ENCODE measurements at places on chromosomes 13 and 19. TPM values are rescaled to one million over a fixed set of nuclear protein-coding genes. Genes with fewer than 3 reads are reported as not detected.

Gene CDC37
- total RNA-seq: 229 TPM

Gene SPACA4
- total RNA-seq: not detected

Gene ODAD3
- total RNA-seq: not detected

Gene TSSK6
- 6.2 TPM for total RNA-seq

DNA sequence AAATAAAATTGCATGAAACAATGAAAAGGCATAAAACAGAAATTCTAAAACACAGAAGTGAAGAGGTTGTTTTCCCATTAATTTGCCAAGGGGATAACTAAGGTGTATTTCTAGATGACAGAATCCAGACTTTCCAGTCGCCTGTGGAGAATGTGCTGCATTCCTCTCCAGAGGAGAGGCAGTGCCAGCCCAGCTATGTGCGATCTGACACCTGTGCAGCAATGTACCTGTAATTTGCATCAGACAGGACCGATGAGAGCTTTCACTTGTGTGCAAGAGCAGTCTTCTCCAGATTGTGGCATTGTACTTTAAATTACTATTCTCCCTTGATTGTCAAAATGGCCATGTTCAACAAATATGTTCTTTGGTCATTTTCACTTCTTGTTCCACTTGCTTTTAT lies 1037.9 kb downstream of the EFNB2 start:
- DNase-seq: no peak
- H3K36me3 ChIP-seq: no peaks in the 10 kb centered on the region
- no peak overlapping the region for H3K27ac ChIP-seq

DNA sequence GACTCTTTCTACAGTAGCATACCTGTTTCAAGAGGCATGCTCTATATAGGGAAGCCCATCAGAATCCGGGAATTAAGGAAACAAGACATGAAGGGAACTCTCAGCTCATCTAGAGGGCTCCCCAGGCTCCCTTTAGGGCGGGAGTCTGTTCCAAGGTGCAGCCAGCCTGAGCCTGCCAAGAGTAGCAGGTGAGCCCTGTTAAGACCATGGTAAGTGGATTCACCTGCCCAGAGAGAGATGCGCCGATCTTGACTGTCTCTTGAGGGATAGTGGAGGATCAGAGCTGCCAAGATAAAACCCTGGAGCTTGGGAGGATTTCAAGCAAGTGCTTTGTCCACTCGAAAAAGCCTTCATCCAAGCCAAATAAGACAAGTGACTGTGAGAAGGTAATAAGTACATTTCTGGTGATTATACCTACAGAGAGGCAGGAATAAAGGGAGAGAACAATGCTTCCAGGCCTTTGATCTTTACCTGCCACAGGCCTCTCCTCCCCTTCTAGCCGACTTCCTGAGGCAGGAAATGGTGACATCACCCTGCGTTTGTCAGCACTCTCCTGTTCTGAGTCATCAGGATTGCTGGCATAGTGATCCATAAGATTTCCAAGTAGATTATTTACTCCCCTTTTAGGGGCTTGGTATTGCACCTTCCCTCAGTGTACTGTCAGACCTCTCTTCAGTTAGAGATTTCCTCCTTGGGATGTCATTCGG lies 31.5 kb downstream of the KLF5 start:
- H3K36me3 ChIP-seq: no peaks in the 10 kb centered on the region
- no peak for DNase-seq
- peaks cover 2% of the 10 kb centered on the region for H3K4me1 ChIP-seq

GRCh38 chr19:35710784-35711723 lies 6.7 kb downstream of the ZBTB32 start:
- peaks cover 60% of the 10 kb centered on the region for H3K4me1 ChIP-seq
- H3K27ac ChIP-seq: peak overlapping the region; percentile 95
- DNase-seq: peak; percentile 44
- no peaks in the 10 kb centered on the region for H3K36me3 ChIP-seq
- peak overlapping the region; percentile 56 for H3K4me3 ChIP-seq

GRCh38 chr19:16676101-16676798 lies 15.3 kb downstream of the TMEM38A start:
- peaks cover 3% of the 10 kb centered on the region for H3K36me3 ChIP-seq
- no peak overlapping the region for H3K27ac ChIP-seq
- H3K4me1 ChIP-seq: no peaks in the 10 kb centered on the region
- H3K4me3 ChIP-seq: no peak overlapping the region
- no peak for DNase-seq

DNA sequence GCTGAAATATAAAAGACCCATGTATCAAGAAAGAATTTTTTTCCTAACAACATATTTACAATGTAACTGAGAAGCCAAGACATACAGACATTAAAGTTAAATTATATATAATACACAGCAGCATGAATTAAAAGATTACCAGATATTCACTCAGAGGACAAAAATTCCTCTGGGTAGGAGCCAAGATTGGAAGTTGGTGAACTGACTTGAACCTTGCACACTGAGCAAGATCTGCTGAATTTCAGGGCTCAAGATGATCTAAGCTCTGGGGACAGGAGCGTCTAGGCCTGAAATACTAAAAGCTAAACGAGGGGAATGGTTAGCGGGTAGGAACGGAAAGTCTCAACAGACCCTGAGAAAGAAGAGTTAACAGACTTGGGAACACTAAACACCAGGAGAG lies 8.5 kb downstream of the FOXO1 start:
- H3K27me3 ChIP-seq: no peaks in the 10 kb centered on the region
- H3K36me3 ChIP-seq: peaks cover 3% of the 10 kb centered on the region
- DNase-seq: no peak
- peaks cover 94% of the 10 kb centered on the region for H3K4me1 ChIP-seq
- H3K27ac ChIP-seq: no peak overlapping the region

GRCh38 chr19:57161985-57162539 lies 5.2 kb downstream of the DUXA start:
- H3K36me3 ChIP-seq: no peaks in the 10 kb centered on the region
- H3K27me3 ChIP-seq: no peaks in the 10 kb centered on the region
- no peaks in the 10 kb centered on the region for H3K4me1 ChIP-seq
- DNase-seq: no peak

DNA sequence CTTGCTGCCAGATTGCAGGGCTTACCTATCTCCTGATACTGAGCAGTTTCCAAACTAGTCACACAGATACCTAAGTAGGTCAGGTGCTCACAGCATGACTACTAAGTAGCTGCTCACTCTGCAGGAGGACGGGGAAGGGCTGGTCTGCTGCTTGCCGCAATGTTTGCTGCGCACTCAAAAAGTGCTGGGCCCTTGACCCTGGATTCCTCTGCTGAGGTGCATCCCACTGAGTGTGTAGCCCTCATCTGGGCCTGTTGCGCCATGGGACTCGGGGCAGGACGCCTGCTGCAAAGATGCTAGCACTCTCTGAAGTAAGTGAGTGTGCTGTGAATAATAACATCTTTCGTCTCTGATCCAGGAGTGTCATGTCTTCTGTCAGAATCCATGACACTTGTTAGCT lies 59.2 kb upstream of the MEDAG start:
- no peak overlapping the region for H3K4me3 ChIP-seq
- H3K27me3 ChIP-seq: peaks cover 5% of the 10 kb centered on the region

DNA sequence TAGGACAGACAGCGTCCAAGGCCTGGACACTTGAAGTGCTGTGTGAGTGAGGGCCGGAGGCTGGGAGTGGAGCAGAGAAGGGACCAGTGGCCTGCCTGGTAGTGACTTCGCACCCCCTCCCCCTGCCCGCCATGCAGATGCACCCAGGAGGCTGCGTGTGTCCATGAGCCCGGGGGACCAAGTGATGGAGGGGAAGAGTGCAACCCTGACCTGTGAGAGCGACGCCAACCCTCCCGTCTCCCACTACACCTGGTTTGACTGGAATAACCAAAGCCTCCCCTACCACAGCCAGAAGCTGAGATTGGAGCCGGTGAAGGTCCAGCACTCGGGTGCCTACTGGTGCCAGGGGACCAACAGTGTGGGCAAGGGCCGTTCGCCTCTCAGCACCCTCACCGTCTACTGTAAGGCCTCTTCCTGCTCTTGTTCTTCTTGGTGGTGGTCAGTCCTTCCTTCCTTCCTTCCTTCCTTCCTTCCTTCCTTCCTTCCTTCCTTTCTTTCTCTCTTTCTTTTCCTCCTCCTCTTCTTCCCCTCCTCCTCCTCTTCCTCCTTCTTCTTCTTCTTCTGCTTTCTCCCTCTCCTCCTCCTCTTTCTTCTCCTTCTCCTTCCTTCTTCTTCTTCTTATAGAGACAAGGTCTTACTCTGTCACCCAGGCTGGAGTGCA lies 6.0 kb upstream of the FFAR1 start:
- H3K27me3 ChIP-seq: no peaks in the 10 kb centered on the region
- H3K4me3 ChIP-seq: no peak overlapping the region
- no peak for DNase-seq
- no peak overlapping the region for H3K27ac ChIP-seq
- H3K4me1 ChIP-seq: peaks cover 2% of the 10 kb centered on the region
- H3K36me3 ChIP-seq: no peaks in the 10 kb centered on the region

- H3K27ac ChIP-seq: no peak overlapping the region
- DNase-seq: no peak
- peaks cover 17% of the 10 kb centered on the region for H3K4me1 ChIP-seq
- H3K4me3 ChIP-seq: no peak overlapping the region
- H3K27me3 ChIP-seq: no peaks in the 10 kb centered on the region
These were observed 3.2 kb upstream of the ABCC4 start for GRCh38 chr13:95304453-95304852.

DNA sequence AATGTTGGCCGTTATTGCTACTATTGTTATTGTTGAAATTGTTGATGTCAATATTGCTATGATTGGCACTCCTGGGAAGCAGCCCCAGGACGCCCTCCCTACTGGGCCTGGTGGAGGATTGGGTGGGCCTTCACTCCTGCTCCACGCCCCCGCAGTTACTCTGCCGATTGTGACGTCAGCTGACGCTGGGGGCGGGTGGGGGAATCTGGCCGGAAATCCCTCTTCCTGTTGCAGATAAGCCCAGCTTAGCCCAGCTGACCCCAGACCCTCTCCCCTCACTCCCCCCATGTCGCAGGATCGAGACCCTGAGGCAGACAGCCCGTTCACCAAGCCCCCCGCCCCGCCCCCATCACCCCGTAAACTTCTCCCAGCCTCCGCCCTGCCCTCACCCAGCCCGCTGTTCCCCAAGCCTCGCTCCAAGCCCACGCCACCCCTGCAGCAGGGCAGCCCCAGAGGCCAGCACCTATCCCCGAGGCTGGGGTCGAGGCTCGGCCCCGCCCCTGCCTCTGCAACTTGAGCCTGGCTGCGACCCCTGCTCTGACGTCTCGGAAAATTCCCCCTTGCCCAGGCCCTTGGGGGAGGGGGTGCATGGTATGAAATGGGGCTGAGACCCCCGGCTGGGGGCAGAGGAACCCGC lies at the start of gene ETV2:
TSS of gene ETV2 (plus strand) at position 231 of the 637 bp plus-strand sequence. CDS start 716 bp downstream, outside the sequence.
- peak; percentile 41 for DNase-seq
- H3K4me1 ChIP-seq: peaks cover 40% of the 10 kb centered on the region
- H3K4me3 ChIP-seq: no peak within 1 kb of the TSS
- H3K27ac ChIP-seq: no peak within 1 kb of the TSS

GRCh38 chr19:23101241-23101640 lies 15.6 kb upstream of the ZNF730 start:
- H3K27ac ChIP-seq: no peak overlapping the region
- H3K27me3 ChIP-seq: no peaks in the 10 kb centered on the region
- no peaks in the 10 kb centered on the region for H3K36me3 ChIP-seq

GRCh38 chr13:37085606-37086005 lies 19.9 kb downstream of the CSNK1A1L start:
- DNase-seq: no peak
- no peak overlapping the region for H3K27ac ChIP-seq
- H3K36me3 ChIP-seq: no peaks in the 10 kb centered on the region
- no peak overlapping the region for H3K4me3 ChIP-seq

GRCh38 chr19:37738371-37738770 lies 18.8 kb upstream of the ZNF607 start:
- H3K27me3 ChIP-seq: no peaks in the 10 kb centered on the region
- H3K27ac ChIP-seq: no peak overlapping the region
- no peaks in the 10 kb centered on the region for H3K4me1 ChIP-seq
- peaks cover 31% of the 10 kb centered on the region for H3K36me3 ChIP-seq
- no peak for DNase-seq

GRCh38 chr13:76214001-76214400 lies 577.9 kb downstream of the LMO7 start:
- no peaks in the 10 kb centered on the region for H3K4me1 ChIP-seq
- DNase-seq: no peak
- no peaks in the 10 kb centered on the region for H3K27me3 ChIP-seq
- no peak overlapping the region for H3K4me3 ChIP-seq
- no peaks in the 10 kb centered on the region for H3K36me3 ChIP-seq

DNA sequence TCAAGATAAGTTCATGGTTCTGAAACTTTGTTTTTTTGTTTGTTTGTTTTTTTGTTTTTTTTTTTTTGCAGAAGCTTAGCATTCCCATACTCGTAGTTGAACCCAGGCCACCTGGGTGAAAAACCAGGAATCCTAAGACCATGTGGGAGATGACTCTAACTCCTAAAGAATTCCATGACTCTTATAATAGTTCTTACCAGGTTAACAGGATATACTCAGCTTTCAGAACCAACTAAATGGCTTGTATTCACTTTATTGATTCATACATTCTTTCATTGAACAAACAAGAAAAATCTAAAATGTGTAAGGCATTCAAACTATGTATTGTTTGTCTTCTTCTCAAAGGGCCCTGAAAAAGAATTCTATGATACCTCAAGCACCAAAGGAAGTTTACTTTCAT lies 40.5 kb upstream of the KLF5 start:
- no peak for DNase-seq
- H3K27me3 ChIP-seq: no peaks in the 10 kb centered on the region

- no peaks in the 10 kb centered on the region for H3K4me1 ChIP-seq
- no peak overlapping the region for H3K27ac ChIP-seq
- H3K36me3 ChIP-seq: no peaks in the 10 kb centered on the region
- no peak overlapping the region for H3K4me3 ChIP-seq
- H3K27me3 ChIP-seq: no peaks in the 10 kb centered on the region
- no peak for DNase-seq
These were observed 104.7 kb downstream of the GGACT start for GRCh38 chr13:100483841-100484381.

DNA sequence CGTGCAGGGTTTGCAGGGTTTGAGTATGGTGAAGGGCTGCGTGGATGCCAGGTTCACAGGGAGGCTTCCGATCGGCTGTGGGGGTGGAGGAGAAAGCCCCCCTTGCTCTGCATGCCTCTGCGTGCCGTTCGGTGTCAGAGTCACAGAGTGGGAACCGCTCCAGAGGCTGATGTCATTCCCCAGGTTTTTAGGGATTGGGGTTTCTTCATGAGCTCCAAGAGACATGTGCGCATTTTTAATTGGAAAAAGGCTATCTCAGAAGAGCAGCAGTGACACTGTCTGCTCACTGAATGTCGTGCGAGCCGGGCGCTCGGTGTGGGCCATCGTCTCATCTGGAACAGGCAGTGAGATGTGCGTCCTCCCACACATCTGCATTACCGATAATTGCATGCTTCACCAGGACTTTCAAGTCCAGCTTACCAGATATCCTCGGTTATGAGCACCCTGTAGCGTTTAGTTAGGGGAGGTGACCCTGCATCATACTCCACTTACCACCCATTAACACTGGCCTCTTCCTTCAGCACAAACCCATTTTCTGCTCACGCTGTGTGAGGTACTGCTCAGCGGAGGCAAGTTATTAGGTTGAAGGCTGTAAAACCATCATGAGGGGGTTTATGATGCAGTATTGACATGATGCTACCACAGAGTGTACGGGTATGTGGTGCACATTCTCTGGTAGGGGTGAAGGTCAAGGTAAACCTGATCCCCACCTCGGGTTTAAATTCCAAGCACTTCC lies 1.7 kb downstream of the MCF2L start:
- DNase-seq: no peak
- H3K36me3 ChIP-seq: no peaks in the 10 kb centered on the region
- H3K4me1 ChIP-seq: peaks cover 23% of the 10 kb centered on the region
- H3K27me3 ChIP-seq: peaks cover 3% of the 10 kb centered on the region
- no peak overlapping the region for H3K27ac ChIP-seq

Measured in CD4-positive, CD25-positive, alpha-beta regulatory T cell (primary cell).